Left ventricle myocardium superior (tissue), 1 donor: ENCODE measurements at places on chromosomes 2 and 18. TPM values are rescaled to one million over a fixed set of nuclear protein-coding genes. Genes with fewer than 3 reads are reported as not detected.
A peak's percentile ranks its signal among the peaks of the same experiment; 100 is the strongest.

DNA sequence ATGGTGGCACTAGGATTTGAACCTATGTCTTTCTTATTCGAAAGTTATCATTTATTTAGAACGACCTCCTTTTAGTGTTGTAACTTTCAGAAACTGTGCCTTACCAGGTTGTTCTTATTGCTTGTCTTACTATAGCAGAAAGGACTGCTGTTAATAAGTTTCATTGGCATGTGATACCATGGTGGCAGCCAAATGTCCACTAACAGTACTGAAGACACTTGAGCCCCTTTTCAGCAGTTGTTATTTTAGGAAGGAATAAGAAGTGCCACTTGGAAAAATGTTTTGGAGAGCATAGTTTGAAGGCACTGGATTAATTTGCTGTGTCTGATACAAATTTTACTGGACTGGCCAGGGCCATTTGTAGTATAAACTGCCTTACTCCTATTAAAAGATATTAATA lies 37.7 kb downstream of the CEP192 start:
- DNase-seq = no peak

DNA sequence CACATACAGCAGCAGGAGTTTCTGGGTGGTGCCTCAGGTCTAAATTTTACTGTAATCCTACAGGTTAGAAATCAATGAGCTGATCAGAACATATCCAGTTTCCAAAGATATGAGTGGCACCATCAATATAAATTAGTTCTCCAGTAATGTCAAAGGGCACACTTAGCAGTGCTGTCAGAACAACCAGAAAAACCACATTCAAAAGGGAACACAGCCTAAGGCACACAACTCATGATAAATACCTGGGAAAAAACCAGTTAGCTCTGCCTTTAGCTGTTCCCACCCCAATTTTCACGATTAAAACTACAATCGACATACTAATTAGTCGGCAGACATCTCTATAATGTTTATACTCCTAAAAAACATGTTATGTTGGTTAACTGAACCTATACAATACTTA lies 31.5 kb downstream of the ATP8B1 start:
- DNase-seq = no peak

DNA sequence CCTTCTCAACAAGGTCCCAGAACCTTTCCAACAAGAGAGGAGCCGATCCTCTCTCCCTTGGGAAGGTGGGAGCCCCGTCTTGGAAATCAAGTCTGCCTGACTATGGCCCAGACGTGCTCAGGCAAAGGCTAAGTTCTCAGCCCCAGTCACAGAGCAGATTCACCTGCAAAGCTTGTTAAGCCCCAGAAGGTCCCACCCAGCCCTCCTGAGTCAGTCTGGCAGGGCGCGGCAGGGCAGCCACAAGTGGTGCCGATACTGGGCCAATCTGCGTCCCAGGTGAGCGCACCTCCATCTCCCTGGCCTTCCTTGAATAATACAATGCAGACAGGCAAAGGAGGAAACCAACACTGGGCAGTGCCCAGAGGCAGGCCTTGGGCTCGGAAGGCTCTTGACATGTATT lies 15.0 kb downstream of the CRACDL start:
- no peak for DNase-seq

GRCh38 chr2:43266711-43267111 lies 40.3 kb upstream of the ZFP36L2 start:
- DNase-seq = peak; percentile 76

DNA sequence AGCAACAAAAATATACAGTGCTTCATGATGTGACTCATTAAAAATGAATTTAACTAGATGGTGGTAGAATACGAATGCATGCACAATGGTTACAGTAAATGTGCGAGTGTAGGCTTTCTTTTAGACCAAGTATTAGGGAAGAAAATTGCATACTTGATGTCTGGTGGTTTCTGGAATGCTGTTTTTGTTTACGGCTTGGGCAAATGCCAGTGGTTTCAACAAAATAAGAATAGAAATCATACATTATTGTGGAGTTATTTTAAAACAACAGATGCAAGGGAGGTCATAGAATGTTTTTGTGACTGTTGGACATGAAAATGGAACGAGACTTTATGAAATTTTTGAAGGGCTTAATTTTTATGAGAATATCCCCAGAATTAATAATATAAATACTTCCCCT lies 580.9 kb downstream of the PLCL1 start:
- DNase-seq = no peak

GRCh38 chr18:22101731-22102130 lies 67.7 kb upstream of the GATA6 start:
- DNase-seq = no peak

DNA sequence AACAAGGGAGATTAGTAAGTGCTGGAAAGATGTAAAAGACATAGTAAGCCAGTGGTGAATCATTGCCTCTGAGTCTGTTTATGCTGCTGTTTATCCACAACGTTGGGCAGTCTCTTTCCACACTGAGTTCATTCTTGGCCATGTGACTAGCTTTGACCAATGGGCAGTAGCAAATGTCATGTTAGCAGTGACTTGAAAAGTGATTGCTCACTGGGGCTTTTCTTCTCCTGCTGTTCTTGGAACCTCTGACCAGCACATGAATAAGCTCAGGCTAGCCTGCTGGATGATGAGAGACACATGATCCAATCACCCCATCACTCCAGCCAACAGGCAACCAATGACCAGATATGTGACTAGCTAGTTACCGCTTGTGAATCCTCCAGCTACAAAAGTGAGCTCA lies 360.4 kb downstream of the SLC4A3 start:
- no peak for DNase-seq

GRCh38 chr2:231708773-231709635 lies 679 bp downstream of the PTMA start:
- DNase-seq = peak; percentile 72

GRCh38 chr2:122100756-122101155 lies 345.3 kb downstream of the TSN start:
- DNase-seq = no peak

DNA sequence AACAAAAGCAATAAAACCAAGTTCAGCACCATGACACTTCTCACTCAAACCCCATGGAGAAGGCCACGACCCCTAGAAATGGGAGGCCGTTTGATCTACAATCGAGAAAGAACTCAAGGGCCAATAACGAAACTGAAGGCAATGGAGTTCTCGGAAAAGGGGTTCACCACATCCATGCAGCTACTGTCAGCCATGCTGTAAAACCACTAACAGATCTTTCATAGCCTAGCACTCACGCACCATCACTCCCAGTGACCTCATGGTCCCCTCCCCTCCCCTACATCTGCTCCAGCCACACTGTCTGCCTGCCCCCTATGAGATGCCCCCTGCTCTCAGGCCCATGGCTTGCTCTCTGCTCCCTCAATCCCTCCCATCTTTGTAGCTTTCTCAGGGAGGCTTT lies 135.3 kb downstream of the TMEM163 start:
- DNase-seq = no peak

DNA sequence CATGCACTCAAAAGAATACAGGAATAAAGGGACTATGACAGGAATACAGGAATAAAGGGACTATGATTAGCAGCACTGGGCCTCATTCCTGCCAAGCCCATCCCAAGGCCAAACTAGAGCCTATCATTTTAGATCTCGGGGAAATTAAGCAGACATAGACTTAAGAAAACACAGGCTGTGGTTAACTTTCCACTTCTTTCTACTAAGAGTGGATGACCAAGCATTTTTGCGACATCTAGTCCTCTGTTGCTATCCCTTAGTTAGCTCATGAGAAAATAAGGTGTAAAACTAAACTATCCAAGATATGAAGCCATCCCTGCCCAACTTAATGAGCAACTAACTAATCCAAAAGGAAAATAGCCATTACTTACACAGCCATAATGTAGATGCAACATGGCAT lies 5.9 kb downstream of the LYPD1 start:
- no peak for DNase-seq

- no peak for DNase-seq
Observed at GRCh38 chr2:177474998-177475397, 82.4 kb downstream of the AGPS start.

DNA sequence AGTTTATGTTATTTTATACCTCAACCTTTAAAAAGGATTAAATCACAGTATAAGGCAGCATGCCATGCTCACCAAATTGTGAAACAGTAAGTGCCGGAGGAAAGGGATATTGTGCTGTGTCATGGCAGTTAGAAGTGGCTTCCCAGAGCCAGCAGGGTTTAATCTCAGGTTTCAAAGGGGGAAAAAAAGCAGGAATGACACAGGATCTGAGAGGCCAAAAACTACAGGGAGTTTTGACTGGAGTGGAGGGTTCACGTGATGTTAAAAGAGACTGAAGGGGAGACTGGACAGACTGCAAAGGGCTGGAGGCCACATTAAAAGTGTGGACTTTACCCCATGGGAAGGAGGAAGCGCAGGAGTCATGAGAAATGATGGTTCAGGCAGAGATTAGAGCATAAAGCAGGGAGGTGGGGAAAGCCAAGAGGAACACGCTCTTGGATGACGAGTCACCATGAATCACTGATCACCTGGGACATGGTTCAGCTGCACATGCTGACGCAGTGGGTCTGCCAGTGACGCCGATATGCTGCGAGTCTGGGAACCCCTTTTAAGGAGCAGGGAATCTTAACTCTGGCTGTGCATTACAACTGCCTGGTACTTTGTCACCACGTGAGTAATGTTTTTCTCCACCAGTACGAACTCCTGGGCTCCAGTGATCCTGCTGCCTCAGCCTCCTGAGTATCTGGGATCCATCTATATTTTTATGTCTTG lies 6.1 kb downstream of the CHMP1B start:
- peak; percentile 63 for DNase-seq

- no peak for DNase-seq
Observed at GRCh38 chr2:42223855-42224268, 54.7 kb downstream of the EML4 start.

DNA sequence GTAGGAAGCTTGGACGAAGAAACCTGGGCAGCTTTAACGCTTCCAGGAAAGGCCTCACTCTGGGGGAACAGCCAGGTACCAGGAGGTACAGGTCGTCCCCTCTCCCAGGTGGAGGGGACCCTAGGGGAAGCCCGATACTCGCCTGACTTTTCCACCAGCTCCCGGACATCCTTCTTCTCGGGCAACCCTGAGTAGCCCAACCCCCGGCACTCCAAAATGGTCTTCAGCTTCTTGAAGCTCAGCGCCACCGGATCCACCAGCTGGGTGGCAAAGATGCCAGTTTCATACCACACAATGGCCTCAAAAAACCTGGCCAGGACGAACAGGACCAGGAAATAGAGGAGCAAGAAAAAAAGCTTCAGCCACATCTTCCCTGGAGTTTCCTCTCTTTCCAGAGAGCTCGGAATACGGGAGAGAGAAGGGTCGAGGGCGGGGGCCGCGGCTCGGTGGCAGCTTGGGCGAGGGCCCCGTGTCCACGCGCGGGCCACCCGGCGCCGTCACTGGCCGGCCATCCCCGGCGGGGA lies 1.1 kb downstream of the RNF103 start:
- DNase-seq = peak; percentile 50

DNA sequence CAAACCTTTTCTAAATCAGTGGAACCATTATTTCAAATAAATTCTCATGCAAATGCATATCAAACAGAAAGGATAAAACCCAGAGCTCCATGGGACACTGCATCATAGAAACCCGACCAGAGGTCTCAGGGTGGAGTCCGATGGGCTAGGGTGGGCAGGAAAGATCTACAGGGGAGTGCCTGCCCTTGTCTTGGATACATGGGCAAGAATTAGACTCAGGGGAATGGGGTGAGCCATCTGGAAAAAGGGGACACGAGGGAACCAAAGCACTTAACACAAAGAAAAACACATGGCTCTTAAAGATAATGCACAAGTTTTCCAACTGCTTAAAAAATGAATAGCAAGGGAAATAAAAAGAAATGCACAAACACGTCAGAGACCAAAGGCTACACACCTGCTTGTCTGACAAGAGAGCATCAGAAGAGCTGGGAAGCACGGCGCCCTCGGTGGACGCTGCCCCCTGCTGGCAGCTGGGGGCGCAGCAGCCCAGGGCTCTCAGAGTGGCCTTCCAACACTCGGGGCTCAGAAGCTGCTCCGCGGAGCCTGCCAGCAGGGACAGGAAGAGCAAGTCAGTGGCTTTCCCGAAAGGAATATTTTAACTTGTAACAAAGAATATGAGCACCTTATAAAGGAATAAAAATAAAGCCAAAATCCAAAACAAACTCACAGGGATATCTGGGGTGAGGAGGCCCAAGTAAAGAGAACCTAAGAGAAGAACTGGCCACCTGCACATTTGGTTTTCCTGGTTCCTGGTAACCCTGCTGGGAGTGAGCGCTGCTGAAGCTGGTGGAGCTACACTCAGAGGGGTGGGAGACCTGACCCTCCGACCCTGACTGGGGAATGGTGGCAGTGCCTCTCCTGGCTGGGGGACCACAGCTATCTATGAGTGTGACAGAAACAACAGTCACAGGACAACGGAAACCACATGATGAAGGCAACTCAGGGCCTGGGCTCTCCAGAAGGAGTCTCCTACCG lies 54.5 kb downstream of the SIGLEC15 start:
- DNase-seq = peak; percentile 84

- DNase-seq = no peak
Observed at GRCh38 chr2:53854678-53855077, 5.1 kb downstream of the GPR75 start.

Gene KCNF1
- total RNA-seq = 0.17 TPM

Gene ACP1
- total RNA-seq = 72.9 TPM

Gene DIS3L2
- total RNA-seq = 19.6 TPM

Gene CREG2
- not detected for total RNA-seq

Gene GREB1L
- total RNA-seq = 7.2 TPM

Gene POTEC
- total RNA-seq = not detected

Gene C2orf66
- not detected for total RNA-seq

Gene LRRC30
- total RNA-seq = not detected

Gene TGFBRAP1
- 9.8 TPM for total RNA-seq
